IPS DF 19.7 (cell line): ENCODE measurements at places on chromosomes 6 and 20.
A peak's percentile ranks its signal among the peaks of the same experiment; 100 is the strongest.

- no peak for DNase-seq
Measured at GRCh38 chr6:28978133-28978491, 27.0 kb downstream of the ZNF311 start.

GRCh38 chr6:79048611-79049010 is 29.4 kb downstream of the PHIP start:
- peak; percentile 3 for DNase-seq

- DNase-seq: peak; percentile 12
Measured at GRCh38 chr6:1917626-1918371, 308.1 kb downstream of the FOXC1 start.

DNA sequence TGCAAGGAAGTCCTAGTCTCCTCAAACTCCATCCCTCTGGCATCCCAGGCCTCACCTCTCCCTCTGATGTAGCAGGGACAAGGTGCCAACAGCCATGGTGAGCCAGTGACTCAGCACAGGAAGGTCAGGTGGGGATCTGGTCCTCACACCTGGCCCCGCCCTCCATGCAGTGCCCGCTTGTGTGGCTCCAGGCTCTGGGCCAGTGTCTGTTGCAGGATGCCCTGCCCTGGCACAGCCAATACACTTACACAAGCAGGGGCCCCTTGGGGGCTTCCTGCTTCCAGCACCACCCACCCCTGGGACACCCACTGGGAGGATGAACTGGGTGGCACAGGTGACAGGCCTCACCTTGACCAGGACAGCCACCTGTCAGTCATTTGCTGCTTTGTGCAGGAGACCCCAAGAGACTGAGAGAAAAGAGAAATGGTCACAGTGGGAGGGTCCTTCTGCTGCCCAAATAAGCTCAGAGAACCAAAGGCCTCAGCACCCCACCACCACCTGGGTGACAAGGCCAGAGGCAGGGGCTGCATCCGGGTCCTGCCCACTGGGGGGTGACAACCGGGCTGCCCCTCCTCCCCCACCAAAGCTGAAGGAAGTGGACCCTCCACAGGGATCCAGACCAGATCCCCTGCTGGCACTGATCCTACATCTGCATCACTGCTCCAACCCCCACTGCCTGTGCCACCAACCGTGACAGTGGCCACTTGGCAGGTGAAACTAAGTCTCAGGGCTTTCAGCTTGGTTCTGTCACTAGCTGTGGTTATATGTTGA is 658.8 kb upstream of the DEFB115 start:
- DNase-seq: no peak

GRCh38 chr20:23568320-23568970 is at the start of gene CST9L:
TSS of gene CST9L (minus strand) at chr20:23568484. CDS start at chr20:23568450, 34 bp downstream.
- DNase-seq: no peak

DNA sequence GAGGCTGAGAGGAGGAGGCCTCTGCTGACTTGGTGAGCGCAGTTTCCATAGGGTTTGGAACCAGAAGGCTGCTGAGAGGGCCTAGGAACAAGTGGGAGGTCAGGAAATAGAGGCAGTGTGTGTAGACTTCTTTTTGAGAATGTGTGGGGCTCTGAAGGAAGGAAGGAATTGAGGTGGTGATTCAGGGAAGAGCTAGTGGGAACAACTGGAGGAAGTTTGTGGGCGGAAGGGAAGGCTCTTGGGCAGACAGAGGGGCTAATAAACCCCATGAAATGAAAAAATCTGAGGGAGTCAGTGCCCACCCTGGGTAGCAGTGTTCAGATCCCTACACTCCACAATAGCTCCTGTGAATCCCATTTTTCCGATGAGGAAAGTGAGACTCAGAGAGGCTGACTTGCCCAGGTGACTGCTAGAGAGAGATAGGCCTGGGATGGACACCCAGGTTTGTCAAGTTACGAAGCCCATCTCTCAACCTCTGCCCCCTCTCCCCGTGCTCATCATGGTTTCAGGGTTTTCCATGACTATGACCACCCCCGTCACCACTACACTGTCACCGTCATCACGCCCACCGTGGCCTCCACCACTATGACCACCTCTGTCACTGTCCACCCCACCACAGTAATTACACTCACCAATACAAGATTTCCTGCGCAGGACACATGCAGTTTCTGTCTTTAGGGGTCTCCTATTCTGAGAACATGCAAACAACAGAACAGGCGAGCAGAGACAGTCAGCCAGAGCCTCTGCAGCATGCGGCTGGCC is 106.4 kb downstream of the MRPL14 start:
- DNase-seq: no peak

DNA sequence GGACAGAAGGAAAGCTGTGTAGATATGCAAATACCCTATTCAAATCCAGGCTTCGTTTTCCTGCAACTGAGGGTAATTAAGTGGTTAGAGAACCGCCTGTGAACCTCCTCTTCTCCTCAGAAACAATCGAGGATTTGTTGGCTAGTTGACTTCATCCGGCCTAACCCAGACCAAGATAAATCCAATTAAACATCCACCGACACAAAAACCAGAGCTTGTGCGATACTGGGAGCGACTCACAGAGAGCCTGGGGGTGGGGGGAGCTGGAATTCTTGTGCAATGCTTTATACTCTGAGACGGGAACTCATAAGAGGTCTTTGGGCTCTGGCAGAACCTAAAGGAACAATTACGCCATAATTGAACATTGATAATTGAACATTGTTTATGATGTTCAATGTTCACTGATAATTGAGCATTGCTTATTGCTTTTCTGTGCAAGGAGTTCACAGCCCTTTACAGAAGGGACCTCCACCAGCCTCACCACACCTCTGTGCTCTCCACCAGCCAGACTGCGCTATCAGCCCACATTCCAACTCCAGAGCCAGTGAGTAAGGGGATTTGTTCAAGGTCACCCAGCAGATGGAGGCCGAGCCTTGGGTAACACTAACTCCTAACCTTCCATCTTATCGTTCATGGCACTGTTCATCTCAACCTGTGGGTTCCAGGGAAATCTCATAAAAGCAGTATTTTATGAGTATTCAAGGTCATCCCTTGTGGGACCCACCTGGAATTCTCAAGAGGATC is 429.6 kb upstream of the JARID2 start:
- DNase-seq: no peak

- DNase-seq: no peak
Measured at GRCh38 chr20:19915111-19915798, 101.9 kb upstream of the NAA20 start.

- DNase-seq: no peak
Measured at GRCh38 chr6:119012521-119012920, 65.9 kb downstream of the FAM184A start.

GRCh38 chr6:166997768-166998255 is 1.4 kb upstream of the CEP43 start:
- peak; percentile 42 for DNase-seq

GRCh38 chr20:23179766-23180403 is 93.8 kb upstream of the CD93 start:
- no peak for DNase-seq

- DNase-seq: no peak
Measured at GRCh38 chr20:25547063-25547462, 38.3 kb downstream of the NINL start.

DNA sequence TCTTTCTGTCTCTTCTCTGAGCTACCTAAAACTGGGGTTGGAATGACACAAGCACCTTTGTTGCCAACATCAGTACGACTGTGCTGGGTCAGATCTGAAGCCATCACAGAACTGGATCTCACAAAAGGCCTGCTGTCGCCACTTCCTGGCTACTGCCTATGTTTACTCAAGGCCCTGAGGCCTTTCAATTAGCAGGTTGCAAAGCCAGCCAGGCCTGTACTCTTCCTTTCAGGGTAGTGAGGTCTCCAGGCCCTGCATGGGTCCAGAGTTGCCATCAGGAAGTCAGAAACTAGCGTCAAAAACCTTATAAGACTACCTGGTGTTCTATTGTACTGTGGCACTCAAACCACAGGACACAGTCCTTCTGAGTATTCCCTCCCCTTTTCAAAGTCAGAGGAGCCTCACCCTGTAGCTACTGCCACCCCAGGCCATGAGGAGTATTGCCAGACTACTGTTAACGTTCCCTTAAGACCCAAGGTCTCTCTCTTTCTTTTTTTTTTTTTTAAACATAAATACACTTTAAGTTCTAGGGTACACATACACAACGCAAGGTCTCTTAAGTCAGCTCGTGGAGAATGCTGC is 937.4 kb upstream of the GJE1 start:
- no peak for DNase-seq

- no peak for DNase-seq
Measured at GRCh38 chr6:20409427-20409971, 7.8 kb downstream of the E2F3 start.

- no peak for DNase-seq
Measured at GRCh38 chr20:35269055-35269781, 8.7 kb downstream of the MMP24OS start.

GRCh38 chr6:83044091-83044768 is 21.4 kb downstream of the UBE3D start:
- DNase-seq: no peak

DNA sequence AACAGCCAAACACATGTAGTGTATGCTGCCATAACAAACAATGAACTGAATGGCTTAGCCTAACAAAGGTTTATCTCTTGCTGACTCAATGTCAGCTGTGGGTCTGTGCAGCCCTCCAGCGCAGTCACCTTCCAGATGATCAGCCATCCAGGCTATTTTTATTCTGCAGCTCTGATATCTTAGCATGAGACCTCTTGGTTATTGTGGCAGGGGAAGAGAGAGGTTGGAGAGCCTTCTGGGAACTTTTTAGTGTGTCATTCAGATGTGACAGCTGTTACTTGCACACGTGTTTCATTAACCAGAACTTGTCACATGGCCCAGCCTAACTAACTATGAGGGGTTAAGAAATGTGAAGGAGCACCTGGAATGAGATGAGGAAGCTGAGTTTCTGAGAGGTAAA is 202.5 kb downstream of the DHX35 start:
- no peak for DNase-seq

- no peak for DNase-seq
Measured at GRCh38 chr6:92586236-92586977, 833.0 kb downstream of the EPHA7 start.

DNA sequence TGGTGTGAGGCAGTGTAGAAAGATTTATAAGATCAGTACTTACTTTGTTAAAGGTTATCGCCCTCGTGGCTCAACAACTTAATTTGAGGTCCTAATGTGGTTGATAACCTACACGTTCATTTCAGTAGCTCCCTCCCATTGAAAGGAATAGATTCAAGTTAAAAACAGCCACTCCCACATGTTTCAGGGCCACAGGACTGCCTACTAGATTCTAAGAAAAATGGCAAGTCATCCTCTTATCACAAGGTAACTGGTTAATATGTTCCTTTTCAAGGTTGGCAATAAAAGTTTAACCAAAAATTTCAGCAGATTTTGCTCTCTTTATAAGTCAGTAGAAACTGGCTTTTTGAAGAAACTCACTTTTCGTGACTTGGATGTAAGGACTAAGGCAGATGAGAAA is 17.1 kb downstream of the GSTA2 start:
- no peak for DNase-seq

DNA sequence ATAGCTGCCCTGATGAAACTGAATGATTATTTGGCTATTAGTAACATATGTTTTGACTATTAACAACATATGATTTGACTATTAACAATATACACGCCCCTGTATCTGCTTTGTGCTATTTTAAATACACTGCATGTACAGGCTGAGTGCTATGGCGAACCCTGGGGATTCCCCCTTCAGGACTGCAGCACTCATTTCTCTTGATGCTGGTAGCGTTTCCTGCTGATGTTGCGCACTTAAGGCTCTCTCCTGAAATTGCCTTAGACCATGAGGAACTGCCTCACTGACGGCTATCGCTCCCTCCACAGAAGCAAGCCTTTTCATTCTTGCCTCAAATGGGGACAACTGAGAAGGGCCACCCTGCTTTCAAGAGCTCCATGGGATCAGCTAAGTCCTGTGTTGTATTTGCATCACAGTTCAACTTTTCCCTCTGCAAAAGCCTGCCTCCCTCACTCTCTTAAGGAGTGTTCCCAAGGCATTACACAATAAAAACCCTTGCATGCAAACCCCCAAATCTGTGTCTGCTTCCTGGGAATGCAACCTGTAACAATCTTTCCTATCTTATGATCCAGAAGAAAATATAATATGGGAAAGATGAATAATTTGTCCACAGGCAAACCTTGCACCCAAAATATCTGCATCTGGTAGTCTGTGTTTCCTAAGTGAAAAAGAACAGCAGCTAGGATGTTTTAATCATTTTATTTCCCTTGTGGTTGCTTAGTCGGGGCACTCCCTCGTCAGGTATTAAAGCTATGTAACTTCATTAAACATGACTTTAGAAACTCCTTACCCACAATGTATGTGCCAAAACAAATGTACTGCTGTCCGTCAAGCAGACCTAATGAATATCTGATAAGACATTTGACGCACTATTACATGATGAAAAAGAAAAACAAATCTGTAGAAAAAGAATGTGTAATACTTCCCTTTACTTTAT is 456.4 kb downstream of the COL12A1 start:
- DNase-seq: no peak

DNA sequence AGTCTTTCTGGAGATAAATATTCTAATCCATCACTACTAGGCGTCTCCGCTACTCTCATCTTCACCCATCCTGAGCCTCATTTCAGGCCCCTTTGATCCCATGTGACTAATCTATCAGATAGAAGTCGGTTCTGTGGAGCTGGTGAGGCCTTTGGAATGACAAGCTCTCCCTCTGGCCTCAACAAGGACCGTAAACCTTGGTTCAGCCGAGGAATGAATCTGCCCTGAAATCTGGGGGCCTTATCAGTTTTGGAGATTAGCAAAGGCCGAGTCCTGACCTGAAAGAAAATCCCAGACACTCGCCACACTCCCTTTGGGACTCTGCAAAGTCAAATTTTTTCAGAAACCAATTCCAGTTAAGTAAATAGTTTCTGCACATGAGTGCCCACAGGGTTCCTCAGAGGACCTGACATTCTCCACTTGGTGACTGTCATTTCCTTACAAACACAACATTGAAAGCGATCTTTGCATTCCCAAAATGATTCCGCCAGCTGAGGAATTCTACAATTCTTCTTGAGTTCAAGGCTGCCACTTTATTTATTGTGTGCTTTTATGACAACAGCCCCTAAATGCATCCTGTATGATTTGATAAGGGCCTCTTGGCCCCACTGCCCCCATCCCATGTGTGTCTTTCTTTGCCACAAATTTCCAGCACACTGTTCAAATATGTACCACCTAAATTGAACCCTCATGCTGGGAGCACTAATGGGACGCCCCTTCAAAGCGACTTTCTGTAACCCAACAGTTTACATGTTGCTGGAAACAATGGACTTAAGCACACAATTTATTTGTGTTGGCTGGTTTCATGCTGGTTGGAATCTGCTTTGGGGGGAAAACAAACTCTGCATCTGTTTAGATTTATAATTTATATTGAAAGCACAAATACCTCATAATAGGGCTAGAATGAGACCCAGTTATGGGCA is 10.0 kb upstream of the RIPOR3 start:
- DNase-seq: no peak

DNA sequence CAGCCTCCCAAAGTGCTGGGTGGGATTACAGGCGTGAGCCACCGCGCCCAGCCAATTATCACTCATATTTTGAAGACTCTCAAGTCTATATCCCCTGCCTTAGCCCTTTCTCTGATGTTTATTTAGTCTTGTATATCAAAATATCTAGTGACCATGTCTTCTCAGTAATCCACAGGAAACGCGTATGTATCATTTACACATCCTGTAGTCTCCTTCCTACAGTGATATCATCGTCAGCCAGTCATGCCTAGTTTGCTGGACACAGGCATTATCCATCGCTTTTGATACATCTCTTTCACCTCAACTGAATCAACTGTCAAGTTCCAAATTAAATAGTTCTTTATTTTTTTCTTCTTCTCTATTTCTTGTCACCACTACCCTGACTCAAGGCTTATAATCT is 223.7 kb downstream of the NKAIN2 start:
- no peak for DNase-seq

GRCh38 chr20:48789185-48789668 is 38.6 kb downstream of the PREX1 start:
- no peak for DNase-seq
